ENCODE measurements at places on chromosomes 5 and 9. TPM values are rescaled to one million over a fixed set of nuclear protein-coding genes. Genes with fewer than 3 reads are reported as not detected.

The DRD1 gene
- not detected for total RNA-seq

The ANKRD31 gene
- 0.51 TPM for total RNA-seq

GRCh38 chr5:170300361-170301013 is 2.9 kb upstream of the LCP2 start:
- no peak for DNase-seq

GRCh38 chr9:4328723-4329122 is 28.9 kb upstream of the GLIS3 start:
- DNase-seq: peak; percentile 45

DNA sequence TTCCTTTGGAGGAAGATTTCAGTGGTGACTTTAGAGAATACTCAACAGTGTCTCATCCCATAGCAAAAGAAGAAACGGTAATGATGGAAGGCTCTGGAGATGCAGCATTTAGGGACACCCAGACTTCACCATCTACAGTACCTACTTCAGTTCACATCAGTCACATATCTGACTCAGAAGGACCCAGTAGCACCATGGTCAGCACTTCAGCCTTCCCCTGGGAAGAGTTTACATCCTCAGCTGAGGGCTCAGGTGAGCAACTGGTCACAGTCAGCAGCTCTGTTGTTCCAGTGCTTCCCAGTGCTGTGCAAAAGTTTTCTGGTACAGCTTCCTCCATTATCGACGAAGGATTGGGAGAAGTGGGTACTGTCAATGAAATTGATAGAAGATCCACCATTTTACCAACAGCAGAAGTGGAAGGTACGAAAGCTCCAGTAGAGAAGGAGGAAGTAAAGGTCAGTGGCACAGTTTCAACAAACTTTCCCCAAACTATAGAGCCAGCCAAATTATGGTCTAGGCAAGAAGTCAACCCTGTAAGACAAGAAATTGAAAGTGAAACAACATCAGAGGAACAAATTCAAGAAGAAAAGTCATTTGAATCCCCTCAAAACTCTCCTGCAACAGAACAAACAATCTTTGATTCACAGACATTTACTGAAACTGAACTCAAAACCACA is 67.4 kb downstream of the VCAN start:
- DNase-seq: no peak

DNA sequence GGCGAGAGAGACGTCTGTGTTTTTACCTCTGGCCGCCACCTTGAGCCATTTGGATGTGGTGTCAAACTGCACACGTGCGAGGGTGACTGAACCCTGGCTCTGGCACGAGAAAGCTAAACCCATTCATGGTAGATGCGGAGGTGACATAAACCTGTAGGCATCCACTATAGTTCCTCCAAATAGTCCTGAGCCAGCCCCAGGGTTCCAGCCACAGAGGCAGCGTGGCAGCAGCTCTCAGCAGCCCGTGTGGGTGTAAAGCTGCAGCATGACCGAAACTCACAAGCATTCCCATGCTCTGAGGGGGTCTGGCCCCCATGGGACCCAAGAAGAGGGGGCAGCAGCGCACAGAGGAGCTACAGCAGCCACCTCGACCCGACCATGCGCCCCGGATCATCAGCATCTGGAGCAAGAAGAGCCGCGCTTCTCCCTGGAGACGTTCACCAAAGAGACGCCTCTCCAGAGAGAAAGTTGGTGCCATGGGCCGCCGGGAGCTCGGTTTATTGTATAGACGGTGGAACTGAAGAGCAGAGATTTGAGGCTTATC is 303.8 kb upstream of the IRX4 start:
- no peak for DNase-seq

GRCh38 chr9:131187957-131188356 is 62.6 kb downstream of the NUP214 start:
- DNase-seq: no peak

- DNase-seq: no peak
These were observed 26.8 kb downstream of the ASS1 start for GRCh38 chr9:130471411-130472183.
